Activated CD8-positive, alpha-beta memory T cell treated with anti-CD3 and anti-CD28 coated beads for 1 hour (primary cell): ENCODE measurements at places on chromosomes 4 and X.

DNA sequence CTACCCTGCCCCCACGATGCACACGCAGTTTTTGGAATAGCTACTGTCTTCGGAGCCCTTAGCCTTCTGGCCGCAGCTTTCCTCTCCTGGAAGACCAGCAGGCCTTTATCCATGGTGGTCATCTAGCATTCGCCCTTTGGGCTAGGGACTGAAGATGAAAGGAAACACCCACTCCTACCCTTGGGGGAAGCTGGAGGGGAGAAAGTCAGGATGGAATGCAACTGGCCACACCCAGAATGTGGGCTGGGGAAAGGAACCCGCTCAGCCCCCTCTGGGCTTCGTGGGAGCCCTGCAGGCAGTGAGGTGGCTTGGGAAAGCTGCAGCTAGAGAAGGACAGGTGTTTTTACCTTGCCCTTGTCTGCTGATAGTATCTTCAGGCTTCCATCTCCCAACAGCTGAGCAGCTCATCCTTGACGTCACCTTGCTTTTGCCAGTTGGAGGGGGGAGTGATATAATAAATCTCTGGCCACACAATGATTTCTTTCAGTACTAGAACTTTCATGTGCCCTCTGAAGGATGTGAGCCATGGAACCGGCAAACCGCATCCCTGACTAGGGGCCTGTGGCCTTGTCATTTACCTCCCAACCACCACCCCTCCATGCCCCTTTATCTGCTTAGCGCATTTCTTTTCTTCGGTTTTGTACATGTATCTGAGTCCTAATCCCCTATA lies 59.0 kb downstream of the ELF4 start:
- no peak for DNase-seq

DNA sequence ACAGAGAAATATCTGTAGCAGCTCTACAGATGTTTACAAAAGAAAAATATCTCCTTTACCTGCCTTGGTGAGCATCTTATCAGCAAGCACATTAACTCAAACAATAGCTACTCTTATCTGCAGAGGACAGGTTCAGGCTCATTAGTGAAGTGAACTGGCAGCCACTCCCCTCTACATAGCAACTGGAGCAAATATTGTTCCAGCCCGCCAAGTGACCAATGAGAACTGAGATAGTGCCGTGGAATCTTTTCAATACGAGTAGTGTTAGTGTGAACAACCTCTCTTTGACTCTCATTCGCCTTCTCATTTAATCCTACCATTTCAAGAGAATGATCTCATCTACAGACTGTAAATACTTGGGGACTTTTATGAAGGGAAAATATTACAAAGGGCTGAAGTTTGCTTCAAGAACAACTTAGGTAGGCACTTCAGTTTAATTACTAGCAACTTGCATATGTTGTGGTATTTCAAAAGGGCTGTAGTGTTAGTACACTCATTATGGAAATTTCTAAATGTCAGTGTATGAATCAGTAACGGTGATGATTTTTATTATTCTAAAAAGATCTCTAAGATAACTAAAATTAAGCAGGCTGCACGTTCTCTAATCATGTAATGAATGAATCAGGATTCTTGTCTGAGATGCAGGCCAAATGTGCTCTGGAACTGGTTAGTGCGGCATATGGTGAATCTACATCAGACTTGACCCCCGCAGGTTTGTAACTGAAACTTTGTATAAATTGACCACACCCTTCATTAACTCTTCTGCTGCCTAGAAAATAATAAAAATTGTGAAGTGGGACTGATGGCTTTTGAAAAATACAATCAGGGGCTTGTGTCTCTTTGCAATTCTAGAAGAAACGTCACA lies 72.4 kb downstream of the PALLD start:
- no peak for DNase-seq

DNA sequence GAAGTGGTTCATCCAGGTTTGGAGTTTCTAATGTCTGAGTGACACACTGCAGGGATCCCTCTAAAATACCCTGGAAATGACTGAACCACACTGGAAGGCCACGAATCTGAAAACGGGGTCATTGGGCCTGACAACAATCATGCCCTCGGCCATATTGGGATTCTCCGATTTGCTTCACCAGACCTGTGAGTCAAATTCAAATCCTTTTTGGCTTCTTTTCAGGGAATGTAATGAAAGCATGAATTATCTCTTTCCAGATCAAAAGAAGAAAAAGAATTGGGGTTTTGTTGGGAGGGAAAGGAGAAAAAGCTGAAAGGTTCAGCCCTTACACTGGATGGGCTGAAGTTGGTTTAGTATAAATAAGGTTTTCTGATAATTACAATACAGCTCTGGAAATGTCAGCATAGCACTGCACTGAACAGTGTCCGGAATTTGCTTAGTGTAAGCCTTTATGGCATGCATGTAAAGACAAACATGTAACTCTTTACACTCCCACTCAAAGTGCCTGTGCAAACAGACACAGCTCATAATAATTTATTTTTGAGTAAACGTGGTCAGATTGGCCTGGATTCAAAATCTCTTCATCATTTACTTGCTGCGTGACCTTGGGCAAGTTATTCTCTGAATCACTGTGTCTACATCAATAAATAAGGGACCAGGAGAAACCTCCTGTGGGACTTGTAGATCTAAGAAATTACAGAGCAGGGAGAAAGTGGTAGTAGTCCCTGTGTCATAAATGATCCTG lies 21.4 kb downstream of the CT47C1 start:
- no peak for DNase-seq

DNA sequence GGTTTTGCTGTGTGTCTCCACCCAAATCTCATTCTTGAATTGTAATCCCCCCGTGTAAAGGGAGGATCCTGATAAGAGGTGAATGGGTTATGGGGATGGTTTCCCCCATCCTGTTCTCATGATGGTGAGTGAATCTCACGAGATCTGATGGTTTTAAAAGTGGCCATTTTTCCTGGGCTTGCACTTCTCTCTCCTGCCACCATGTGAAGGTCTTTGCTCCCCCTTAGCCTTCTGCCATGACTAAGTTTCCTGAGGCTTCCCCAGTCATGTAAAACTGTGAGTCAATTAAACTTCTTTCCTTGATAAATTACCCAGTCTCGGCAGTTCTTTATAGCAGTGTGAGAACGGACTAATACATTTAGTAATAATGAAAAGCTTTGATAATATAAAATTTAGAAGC lies 46.9 kb downstream of the ANTXR2 start:
- DNase-seq: no peak

GRCh38 chr4:167622481-167623240 lies 388.4 kb upstream of the SPOCK3 start:
- no peak for DNase-seq
